ENCODE measurements at places on chromosomes 12 and 14.

DNA sequence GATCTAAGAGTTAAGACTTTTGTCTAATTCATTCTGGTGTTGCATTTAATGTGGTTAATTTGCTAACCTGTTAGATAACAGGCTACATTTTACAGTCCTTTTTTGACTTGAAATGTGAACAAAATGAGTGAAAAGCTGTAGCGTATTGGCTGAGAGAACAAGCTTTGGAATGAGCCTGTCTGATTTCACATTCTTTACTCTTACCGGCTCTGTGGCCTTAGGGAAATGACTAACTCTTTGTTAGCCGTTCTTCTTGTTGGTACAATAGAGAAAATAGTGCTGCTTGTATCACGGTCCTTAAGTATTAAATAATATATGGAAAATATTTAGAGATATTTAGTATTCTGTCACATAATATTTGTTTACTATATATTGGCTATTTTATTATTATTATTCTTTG lies 1.9 kb downstream of the MNAT1 start:
- no peak for ATAC-seq

DNA sequence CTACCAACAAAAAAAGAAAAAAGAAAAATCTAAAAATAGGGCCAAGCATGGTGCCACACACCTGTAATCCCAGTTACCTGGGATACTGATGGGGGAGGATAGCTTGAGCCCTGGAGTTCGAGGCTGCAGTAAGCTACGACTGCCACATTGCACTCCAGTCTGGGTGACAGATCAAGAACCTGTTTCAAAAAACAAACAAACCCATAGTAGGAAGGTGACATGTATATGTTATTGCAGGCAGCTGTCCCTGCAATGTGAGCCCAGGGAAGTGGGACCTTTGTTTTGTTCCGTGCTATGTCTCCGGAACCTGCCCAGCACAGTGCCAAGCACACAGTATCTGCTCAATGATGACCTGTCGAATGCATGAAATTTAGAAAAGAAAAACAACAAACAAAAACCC lies 37.2 kb upstream of the YY1 start:
- no peak for ATAC-seq

DNA sequence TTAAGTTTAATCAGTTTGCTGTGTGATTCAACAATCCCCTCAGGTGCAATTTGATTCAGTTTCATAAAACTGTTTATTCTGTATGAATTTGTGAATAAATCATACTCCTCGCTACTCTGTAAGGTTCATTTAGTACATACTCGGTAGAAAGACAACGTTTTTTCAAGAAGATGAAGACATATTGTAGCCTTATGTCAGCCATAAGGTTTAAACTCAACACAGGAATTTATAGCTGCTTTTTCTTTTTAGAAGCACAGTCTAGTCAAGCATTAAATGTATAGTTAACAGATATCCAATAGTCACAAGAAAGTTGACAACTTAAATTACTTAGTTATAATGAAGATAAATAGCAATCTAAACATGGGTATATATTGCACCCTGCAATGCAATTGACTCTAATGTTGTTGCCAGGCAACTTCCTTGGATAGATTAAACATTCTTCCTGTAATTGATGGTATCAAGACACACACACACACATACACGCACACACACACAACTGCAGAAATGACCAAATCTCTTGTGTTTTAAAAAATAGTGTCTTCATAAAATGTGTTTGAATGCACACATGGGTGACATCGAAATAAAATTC lies 151.5 kb upstream of the MGAT4C start:
- no peak for ATAC-seq

DNA sequence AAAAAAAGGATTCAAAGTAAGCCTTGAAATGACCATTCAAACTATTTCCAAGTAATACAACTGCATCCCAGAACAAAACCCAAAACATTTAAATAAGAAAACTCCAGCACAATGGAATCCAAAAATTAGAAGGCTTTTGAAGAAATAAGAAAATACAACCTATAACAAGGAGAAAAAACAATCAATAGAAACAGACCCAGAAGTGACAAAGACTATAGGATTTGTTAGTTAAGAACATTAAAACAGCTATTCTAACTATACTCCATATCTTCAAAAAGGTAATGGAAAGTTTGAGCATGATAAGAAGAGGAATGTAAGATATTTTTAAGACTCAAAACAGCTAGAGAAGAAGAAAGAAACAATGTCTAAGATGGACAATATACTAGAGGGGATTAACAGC lies 39.3 kb upstream of the SRP54 start:
- no peak for ATAC-seq

- ATAC-seq = no peak
Observed at GRCh38 chr14:101114726-101115515, 211.4 kb upstream of the RTL1 start.

GRCh38 chr14:95434121-95434520 lies 82.3 kb downstream of the SYNE3 start:
- no peak for ATAC-seq

DNA sequence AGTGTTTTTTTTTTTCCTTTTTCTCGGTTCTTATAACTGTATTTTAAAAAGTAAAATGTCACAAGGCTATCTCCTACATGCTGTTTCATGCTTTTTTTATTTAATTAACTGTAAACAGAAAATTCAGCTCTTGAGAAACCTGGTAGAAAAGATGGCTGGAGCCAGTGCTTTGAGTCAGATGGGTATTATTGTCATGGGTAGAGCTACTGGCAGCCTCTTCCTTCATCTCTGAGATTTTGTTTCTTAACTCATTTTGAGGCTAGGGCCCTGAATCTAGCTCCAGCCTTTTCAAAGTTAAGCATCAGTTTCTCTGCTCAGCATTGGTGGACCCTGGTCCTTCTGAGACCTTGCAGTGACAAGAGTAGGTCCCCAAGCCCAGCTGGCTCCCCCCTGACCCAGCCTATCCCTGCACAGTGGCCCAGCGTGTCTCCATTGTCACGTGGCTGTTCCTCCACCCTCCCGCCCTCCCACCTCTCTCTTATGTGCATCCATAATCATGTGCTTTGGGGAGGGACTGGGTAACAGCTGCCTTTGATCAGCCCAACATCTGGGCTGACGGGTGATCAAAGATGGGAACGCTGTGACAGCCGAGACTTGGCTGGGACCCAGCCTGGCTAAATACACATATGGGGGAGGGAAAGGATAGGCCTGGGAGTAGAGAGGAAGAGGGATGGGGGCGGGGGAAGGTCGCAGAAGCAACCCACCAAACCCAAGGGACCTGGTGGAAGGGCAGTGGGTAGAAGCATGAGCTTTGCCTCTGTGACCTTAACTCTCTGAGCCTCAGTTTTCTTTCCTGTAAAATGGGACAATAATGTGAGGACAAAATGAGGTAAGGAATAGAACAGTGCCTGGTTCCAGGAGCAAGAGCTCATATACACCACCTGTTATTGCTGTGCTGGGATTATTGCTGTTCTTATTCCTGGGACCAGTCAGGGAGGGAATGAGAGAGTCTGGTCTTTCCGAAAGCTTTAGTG lies 24.4 kb upstream of the RBM19 start:
- ATAC-seq = no peak

GRCh38 chr14:85336817-85337216 lies 193.1 kb upstream of the FLRT2 start:
- no peak for ATAC-seq

DNA sequence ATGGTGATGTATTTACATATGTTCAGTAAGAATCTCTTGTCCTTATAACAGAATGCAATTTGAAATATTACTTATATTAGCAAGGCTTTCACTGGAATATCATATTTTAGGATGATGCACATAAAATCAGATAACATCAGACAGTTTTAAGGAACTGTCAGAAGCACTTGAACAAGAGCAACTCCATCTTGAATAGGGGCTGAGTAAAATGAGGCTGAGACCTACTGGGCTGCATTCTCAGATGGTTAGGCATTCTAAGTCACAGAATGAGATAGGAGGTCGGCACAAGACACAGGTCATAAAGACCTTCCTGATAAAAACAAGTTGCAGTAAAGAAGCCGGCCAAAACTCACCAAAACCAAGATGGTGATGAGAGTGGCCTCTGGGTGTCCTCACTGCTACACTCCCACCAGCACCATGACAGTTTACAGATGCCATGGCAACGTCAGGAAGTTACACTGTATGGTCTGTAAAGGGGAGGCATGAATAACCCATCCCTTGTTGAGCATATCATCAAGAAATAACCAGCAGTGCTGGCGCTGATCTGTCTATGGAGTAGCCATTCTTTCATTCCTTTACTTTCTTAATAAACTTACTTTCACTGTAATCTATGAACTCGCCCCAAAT lies 27.6 kb upstream of the ETV6 start:
- no peak for ATAC-seq

GRCh38 chr14:77800814-77801213 lies 905 bp downstream of the ADCK1 start:
- no peak for ATAC-seq

GRCh38 chr12:93886533-93887511 lies 209.6 kb downstream of the CRADD start:
- no peak for ATAC-seq

- ATAC-seq = no peak
Observed at GRCh38 chr12:65951697-65952096, 127.4 kb downstream of the HMGA2 start.

DNA sequence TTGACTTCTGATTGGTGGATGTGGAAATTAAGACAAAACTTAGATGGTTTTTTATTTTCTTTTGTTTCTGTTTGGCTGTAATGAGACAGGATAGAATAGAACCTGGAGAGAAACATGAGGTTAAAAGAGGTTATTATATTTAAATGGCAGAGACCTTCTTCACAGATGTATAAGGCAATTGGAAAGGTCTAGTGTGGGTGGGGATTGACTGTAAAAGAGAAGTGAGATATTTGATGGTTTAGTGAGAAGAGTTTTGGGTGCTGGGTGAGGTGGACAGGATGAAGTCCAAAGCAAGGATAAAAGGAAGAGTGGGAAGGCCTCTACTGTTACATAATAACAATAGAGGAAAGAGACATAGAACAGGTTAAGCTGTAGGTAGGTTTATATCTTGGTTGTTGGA lies 43.8 kb upstream of the PPM1H start:
- no peak for ATAC-seq

DNA sequence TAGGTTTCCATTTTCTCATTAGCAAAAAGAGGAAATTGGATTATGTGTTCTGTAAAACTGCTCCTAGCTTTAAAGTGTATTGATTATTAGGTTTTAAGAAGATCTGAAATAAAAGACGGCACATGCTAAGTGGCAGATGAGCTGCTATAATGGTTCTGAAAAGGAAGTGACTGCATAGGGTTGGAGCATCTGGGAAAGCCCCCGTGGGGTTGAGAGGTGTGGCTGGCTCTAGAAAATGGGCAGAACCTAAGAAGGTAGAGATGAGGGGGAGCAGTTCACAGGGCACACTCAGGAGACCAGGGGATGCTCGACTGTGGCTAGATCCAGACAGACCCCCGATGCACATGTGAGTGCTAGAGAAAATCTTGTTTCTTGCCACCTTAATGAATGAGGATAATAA lies 1.9 kb downstream of the IFNG-AS1 start:
- peak; percentile 91 for ATAC-seq
